ENCODE measurements at places on chromosomes 1 and 21.

DNA sequence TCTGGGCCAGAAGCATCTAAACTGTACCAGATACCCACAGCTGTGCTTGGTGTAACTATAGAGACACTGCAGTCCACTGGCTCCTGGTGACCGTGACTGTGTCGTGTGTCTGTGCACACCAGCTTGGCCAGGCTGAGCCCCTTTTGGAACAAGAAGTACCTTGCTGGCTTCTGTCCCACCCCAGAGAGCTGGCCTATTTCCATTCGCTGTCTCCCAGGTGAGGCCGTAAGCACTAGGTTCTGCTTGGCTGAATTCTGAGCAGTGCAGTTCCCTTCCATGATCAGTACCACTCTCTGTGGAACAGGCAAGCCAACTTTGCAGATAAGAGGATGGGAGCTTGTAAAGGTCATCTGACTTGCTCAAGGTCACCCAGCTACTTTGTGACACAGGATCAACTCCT lies 119.9 kb upstream of the DNAH14 start:
- DNase-seq, result no peak

DNA sequence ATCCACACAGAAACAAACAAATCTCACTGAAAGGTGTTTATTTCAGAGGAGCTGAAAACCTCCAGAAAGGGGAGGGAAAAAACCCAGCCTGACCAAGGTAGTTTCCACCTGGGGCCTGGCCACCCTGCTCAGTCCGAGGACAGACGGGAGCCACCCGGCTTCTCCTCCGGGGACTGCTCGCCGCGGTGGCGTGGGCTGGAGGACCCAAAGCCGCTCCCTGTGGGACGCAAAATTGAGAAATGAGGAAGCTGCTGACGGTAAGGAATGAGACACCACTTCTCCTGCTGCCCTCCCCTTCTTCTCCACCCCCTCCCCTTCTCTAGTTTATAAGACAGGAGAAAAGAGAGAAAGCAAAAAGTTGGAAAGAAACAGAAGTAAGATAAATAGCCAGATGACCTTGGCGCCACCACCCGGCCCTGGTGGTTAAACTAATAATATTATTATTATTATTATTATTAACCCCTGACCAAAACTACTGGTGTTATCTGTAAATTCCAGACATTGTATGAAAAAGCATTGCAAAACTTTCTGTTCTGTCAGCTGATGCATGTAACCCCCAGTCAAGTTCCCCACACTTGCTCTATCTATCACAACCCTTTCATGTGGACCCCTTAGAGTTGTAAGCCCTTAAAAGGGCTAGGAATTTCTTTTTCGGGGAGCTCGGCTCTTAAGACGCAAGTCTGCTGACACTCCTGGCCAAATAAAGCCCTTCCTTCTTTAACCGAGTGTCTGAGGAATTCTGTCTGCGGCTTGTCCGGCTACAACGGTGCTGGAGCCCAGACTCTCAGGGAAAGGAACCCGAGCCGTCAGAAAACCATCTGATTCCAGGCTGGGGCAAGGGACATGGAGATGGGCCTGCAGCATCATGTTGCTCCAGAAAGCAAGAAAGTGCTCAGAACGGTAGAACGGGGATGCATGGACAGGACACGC lies 12.5 kb downstream of the ITGB2 start:
- DNase-seq, result no peak

- no peak for DNase-seq
Observed at GRCh38 chr21:44078411-44078981, 28.7 kb upstream of the PWP2 start.

DNA sequence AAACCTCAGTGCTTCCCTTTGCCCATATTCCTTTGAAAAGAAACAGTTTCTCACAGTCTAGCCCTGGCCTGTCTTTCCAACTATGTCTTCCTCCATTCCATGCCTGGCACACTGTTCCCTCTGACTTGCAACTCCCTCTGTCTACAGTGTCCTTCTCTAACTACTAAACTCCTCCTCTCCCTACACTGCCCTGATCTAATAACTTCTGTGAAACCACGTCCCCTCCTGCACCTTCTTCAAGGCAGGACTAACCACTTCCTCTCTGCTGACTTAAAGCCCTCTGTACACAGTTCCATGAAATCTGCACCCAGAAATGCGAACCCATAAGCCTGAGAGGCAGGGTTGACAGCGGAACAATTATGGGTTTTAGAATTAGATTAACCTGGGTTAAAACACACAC lies 62.2 kb upstream of the ATP1B1 start:
- DNase-seq, result peak; percentile 45

DNA sequence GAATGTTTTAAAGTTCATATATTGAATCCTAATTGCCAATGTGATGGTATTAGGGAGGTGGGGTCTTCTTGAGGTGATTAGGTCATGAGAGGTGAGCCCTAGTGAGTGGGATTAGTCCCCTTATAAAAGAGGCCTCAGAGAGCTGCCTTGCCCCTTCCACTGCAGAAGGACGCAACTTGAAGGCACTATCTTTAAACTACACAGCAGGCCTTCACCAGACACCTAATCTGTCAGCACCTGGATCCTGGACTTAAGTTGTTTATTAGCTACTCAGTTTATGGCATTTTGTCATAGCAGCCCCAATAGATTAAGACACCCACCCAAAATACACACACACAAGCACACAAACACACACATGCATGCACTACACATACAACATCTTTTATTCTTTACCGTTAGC lies 61.4 kb downstream of the DAB1 start:
- DNase-seq, result no peak
